ENCODE measurements at places on chromosomes 7 and 10.

- DNase-seq: no peak
Measured at GRCh38 chr7:31003721-31004120, 40.0 kb downstream of the GHRHR start.

GRCh38 chr10:69732826-69733150, 68.9 kb upstream of the COL13A1 start:
- no peak for DNase-seq

DNA sequence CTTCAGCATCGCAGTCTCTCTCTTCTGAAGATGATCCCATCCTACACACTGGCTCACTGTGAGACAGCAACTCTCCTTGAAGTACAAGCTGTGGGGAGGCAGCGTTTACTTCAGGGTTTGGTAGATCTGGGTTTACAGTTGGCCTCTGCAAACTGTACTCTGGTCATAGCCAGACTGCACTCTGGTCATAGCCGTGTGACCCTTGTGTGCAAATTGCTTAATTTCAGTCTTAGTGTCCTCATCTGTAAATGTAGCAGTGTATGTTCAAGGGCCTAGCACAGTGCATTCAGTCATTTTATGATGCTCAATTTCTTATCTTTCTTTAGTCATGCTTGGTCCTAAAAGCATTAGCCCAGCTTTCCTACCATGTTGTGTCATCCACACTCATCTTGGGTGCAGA, 188.2 kb downstream of the LRMDA start:
- DNase-seq: no peak

DNA sequence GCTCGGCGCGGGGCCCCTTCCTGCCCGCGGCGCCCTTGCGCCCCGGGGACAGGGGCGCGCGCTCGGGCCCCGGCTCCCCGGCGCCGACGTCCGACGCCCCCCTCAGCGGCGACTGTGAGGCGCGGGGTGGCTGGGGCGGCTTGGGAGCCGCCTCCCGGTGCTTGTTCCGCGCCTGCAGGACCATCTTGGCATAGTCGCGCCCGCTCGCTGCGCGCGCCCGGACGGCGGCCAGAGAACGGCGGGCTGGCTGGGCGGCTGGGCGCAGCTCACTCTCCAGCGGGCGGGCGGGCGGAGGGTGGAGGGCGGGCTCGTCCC, at the start of gene DPY19L1:
TSS of gene DPY19L1 (minus strand) at position 275 of the 315 bp plus-strand sequence. CDS start at position 184, 91 bp downstream.
- DNase-seq: no peak

DNA sequence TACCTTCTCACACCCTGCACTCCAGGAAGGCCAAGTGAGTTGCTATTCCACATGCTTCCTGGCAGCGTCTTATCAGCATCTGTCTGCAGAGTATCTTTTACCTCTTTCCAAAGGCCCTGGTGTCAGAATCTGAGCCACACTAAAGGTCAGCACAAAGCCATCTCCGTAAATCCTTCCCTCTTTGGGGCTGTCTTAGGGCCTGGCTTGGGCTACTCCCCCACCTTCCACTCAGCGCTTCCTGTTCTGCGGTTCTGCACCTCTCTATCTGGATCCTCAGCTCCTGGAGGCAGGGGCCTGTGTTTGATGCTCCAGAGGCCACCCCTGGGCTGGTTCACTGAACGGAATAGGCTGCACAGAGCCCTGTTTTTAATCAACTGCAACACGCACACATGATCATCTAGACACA, 334.8 kb upstream of the GALNT17 start:
- DNase-seq: no peak

DNA sequence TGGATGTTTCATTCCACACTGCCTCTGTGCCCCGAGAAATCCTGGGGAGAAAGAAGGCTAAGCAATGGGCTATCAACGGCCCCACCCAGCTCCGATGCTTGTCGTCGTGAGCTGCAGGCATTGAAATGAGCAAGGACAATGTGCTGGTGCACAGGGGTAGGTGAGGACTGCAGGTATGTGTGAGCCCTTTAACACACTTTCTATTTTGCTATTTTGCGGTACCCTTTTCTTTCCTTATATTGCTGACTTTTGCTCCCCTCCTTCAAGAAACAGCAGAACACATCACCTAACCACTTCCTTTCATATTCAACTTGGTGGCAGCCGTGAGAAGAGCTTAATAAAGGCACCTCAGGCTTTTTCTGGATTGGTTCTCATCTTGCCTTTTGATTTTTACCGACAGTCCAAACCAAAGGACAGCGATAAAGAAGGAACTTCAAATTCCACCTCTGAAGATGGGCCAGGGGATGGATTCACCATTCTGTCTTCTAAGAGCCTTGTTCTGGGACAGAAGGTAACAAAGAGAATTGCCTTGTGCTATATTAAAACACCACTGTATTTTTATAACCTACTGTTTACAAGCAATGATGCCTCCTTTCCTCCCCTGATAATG, 39.2 kb downstream of the AIFM2 start:
- DNase-seq: no peak

GRCh38 chr7:2404714-2405119, 1.3 kb downstream of the CHST12 start:
- DNase-seq: no peak

- DNase-seq: no peak
Measured at GRCh38 chr7:150374026-150374425, 5.1 kb upstream of the ZNF775 start.

DNA sequence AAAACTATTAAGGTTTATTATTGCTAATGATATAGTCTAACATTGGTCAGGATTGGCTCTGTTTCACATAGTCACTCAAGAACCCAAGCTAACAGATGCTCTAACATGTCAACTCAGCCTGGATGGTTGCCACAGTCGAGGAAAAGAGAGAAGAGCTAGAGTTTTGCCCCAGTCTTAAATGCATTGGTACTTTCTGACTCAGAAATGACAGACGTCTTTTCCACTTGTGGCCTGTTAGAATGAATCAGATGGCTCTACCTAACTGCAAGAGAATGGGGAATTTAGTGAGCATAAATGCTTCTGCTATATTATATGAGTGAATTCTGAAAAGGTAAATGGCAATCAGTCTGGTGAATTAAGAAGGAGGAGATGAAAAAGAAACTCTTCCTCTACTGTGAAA, 13.9 kb downstream of the HECTD2 start:
- no peak for DNase-seq

DNA sequence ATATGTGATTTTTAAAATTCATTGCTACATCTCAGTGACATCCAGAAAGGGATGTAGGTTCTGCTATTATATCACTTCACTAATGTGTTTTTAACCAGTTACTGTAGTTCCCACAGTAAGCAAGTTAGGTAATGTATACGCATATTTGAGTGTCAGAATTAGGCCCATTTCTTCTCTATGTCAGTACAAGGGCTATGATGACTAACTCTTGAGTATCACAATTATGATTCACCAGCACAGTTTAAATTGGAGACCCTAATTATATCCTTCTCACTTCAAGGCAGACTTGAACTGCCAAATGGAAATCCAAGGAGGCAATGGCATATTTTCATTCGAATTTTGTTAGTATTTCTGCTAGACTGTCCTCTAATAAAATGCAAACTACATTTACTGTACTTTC, 23.6 kb downstream of the BZW2 start:
- no peak for DNase-seq

DNA sequence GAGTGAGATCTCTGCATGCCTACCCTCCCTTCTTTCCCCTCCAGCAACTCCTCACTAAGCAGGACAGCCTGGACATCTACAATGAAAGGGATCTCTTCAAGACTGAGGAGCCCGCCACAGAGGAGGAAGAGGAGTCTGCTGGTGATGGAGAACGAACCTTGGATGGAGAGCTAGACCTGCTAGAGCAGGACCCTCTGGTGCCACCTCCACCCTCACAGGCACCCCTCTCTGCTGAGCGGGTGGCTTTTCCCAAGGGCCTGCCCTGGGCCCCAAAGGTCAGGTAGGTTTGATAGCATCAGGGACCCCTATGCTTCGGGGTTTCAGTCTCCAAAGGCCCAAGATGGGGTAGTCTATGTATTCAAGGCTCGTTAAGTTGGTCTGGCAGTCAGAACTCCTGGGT, 23.9 kb downstream of the STRIP2 start:
- DNase-seq: no peak

GRCh38 chr7:112071856-112072255, 134.3 kb downstream of the DOCK4 start:
- no peak for DNase-seq

- no peak for DNase-seq
Measured at GRCh38 chr7:129721068-129721467, 109.5 kb downstream of the NRF1 start.

- no peak for DNase-seq
Measured at GRCh38 chr7:140631021-140631420, 9.6 kb downstream of the DENND2A start.

- no peak for DNase-seq
Measured at GRCh38 chr10:44853148-44853734, 57.9 kb upstream of the TMEM72 start.

DNA sequence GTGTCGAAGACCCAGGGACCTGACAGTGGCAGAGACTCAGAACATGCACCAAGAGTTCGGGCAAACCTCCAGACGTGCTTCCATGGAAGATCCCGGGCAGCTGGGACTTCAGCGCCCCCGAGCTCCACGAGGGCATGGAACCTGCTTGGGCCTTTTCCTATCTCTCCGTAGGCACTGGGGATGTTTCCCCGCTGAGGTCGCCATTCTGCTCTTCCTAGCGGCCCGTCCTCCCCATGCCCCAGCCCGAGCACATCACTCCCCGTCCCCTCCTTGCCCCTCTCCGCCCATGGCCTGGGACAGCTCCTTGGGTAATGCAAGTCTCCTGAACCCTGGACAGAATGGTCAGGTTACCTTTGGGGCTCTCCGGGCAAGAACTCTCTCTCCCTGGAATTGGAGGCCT, 32.3 kb upstream of the SHH start:
- DNase-seq: no peak

DNA sequence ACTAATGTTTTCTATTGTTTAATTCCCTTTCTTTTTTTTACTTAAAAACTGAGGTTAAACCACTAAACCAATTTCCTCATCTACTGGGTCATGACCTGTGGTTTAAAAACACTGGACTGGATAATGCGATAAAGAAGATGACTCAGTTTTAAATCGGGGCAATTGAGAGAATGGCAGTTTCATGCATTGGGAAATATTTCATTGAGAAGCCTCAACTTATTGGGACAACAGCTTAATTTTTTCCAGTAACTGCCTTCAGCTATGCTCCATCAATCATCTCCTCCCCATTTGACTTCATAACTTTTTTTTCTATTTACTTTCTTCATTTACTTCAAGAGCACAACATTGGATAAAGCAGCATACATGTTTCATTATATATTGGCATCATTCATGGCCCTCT, 61.8 kb upstream of the MET start:
- no peak for DNase-seq

DNA sequence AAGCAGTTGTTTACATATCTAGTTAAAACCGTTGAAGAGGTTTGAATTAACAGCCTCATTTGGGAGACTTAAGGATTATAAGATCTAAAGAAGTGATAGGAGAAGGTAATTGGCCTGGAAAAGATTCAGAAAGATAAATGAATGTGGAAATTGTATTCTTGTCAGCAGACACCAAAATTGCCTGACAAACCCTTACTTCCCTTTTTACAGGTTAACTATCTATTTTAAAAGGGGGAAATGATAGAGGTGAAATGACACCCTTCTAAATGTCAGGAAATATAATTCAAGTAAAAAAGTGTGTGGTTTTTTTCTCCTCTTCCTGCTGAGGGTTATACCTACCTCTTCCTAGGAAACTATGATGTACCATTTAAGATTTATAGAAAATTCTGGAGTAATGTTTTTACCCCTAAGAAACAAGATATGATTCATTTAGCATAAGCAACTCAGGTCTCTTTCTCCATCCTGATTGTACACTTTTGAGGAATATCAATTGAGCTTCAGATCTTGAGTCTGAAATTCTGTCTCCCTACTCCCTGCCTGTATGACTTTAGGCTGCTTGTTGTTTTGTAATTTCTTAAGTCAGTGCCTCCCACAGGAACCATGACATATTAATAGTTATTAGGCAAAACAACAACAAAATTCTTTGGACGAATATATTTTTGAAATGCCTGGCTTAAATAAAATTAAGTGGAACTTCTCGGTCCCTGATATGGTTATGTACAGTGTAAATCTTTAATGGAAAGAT, 250.4 kb downstream of the RNLS start:
- DNase-seq: no peak

- no peak for DNase-seq
Measured at GRCh38 chr7:44661233-44661632, 54.8 kb downstream of the OGDH start.

DNA sequence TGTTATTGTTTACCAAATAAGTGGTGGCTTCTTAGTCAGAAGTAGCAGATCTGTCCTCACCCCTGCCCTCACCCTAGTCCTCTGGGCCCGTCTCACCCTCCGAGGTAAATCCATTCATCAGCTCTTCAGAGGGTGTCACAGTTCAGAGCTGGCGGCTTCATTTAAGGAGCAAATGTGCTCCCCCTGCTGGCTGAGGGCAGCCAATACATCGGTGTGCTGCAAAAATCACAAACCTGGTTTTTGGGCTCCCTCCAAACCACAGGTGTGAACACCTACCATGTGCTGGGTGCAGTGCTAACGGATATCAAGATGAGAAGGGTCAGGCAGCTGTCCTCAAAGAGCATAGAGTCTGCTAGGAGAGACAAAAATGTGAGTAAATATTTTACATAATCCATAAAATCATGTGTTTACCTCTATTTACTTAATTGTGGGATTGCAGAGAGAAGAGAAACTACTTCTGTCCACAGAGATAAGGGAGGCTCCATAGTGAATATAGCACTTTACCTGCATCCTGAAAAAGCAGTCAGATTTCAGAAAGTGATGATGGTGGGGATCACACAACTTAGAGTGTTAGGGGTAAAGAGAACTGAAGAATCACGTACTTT, 15.5 kb upstream of the CRTAC1 start:
- DNase-seq: no peak
